ENCODE measurements at places on chromosomes 3 and 15.

DNA sequence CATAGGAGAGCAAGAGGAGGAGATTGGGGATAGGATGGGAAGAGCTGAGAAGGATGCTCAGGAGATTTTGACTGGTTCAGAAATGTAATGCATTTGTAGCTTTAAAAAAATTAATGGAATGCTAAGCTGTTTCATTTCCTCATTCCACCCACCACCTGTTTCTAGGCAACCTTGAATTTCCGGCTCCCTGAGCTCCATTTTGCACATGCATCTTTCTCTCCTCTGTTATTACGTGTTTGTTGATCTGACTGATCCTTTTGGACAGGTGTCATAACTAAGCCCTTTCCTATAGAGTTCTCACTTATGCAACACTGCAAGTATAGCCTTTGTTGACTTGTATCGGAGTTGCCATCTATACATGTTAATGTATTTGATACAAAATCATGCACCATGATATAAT is 4.3 kb downstream of the TMPRSS7 start:
- DNase-seq, result no peak

GRCh38 chr3:2908693-2909351 is 201.4 kb downstream of the IL5RA start:
- DNase-seq, result no peak

DNA sequence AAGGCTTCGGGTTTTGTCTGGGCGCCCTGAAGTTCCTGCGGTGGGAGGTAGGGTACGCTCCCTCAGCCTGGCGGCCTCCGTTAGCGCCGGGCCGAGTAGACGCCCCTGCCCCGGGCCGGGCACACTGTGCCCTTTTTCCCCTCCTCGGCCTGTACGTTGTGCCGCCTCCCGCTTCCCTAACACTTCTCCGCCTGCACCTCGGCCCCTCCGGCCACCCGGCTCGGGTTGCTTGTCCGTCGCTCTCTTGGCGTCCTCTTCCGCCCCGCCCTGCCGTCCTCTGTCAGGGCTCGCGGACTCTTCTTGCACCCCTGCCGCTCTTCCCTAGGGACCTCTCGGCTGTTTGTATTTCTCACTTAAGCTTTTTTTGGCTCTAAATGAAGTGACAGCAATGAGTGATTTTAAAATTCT is 384 bp downstream of the KNL1 start:
- peak; percentile 77 for DNase-seq

DNA sequence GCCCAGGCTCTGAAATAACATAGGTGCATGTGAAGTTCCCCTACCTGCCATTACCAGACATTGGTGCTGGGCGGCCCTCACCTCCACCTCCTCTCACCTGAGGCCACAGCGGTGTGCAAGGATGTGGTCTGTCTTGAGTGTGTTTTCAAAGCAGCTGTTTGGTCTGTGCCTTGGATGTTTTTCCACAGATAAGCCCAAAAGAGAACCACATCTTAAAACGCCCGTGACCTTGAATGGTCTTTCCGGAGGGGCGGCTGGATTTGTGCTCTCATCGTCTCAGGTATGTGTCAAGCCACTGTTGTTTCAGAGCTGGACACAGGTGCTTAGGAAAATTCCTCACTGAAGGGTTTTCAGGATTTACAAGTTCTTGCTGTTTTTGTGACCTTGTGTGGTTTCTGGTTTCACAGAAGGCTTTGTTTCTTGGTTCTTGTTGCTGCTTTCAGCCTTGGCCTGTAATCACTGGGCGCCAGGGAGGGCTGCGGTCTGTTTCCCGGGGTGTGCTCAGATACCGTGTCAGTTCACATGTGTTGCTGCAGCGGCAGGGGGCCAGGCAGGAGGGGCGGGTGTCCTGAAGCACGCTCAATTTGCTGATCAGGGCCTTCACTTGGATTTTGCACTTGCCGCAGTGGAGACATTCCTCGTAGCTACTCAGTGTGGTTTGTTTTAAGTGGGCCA is 128.4 kb downstream of the IGF1R start:
- no peak for DNase-seq

- DNase-seq, result no peak
These were observed 48.8 kb upstream of the SRGAP3 start for GRCh38 chr3:9298236-9298635.

- DNase-seq, result no peak
These were observed 420.2 kb downstream of the TBC1D5 start for GRCh38 chr3:17322106-17322793.

- DNase-seq, result no peak
These were observed 236.9 kb upstream of the HES1 start for GRCh38 chr3:193899001-193899400.

DNA sequence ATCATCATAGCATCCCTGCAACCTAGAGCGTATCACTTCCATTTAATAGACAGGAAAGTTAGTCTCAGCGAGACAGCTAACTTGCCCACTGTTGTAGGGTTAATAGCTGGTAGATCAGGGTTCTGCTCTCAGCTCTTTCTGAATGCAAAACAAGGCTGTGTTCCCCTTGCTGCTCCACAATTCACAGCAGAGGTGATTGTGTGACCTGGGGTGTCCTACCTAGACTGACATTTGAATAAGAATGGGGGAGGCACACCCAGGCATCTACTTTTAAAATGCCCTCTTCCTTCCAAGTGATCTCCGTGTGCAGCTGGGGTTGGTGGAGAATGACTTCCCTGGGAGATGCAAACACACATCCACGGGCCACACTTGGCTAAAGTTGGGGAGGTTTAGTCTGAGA is 43.0 kb upstream of the CACNA2D3 start:
- no peak for DNase-seq

- DNase-seq, result no peak
These were observed 7.2 kb upstream of the SEC22A start for GRCh38 chr3:123194552-123194951.

- DNase-seq, result no peak
These were observed 91.7 kb upstream of the LPP start for GRCh38 chr3:188062216-188062615.

DNA sequence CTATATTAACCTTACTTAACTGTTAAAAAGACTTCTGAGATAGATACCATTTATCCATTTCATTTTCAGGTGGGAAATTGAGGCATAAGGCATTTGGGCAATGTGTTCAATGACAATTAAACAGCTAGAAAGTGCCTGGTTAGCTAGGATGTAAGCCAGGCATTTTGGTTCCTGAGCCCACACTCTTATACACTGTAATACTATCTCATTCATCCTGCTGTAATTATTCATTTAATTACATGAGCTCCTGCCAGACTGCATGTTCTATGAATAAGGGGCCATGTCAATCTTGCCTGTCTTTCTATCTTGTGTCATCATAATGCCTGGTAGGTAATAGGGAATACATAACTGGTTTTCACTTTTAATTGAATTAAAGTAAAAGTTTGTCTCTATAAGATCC is 74.0 kb downstream of the RBMS3 start:
- no peak for DNase-seq

DNA sequence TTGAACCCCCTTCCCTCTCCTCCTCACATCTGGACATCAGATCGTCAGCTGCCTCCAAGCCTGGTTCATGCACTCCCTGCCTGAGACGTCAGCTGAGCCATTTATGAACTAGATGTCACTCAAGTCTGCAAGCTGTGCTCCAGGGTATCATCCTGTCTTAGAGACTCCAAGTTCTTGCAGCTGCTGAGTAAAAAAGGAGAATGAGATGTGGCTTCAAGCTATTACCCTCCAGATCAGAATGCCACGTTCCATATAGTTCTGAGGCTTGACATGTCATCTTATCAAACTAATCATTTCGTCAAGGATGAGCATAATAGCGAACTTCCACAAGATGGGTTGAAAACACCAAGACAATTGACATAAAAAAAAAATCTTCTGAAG is 766.3 kb downstream of the TBL1XR1 start:
- DNase-seq, result no peak

- peak; percentile 52 for DNase-seq
These were observed 30.3 kb downstream of the SYNM start for GRCh38 chr15:99135194-99135593.

DNA sequence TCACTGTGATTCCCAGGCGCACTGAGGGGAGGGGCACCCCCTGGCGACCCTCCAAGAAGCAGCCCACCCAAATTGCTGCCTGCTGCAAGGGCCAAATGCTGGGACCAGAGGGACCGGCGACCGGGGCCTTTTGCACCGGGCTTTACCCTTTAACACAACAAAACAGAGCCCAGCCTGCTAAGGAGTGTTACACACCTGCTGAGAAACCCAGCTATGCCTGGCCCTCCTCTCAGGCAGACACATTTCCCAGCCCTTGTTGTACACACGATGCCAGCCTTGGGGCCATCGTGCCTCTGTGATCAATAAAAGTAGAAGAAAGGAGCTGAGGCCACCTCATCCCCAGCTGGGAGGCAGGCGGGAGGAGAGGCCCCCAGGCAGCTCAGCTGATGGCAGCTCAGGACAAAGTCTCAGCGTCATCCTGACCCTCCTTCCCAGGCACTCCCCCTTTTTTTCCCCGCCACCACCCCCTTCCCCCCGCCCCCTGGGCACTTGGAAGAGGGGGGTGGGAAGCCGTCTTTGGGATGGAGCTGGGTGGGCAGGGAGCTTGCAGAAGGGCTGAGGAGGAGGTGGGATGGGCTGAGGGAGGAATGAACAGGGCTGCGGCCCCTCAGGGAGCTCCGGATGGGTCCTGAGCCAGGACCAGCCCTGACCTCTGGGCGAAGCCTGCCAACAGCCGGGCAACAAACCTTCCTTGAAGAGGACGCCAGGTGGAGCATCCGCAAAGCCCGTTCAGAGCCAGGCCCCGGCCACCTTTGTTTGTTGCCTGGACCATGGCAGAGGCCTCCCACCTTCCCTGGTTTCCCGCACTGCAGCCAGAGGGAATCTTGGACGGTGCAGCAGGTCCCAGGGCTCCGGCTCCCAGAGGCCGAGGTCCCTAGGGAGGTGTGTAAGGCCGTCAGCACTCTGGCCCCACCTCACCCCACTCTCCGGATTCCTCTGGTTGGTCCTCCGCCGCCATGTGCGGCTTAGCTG is 45.9 kb upstream of the SEC61A1 start:
- peak; percentile 85 for DNase-seq

- DNase-seq, result no peak
These were observed 213.4 kb upstream of the SLC2A2 start for GRCh38 chr3:171239757-171240503.

GRCh38 chr15:82398785-82399184 is 30.8 kb upstream of the GOLGA6L9 start:
- DNase-seq, result no peak

GRCh38 chr3:117786349-117786748 is 1076.8 kb downstream of the TUSC7 start:
- no peak for DNase-seq

DNA sequence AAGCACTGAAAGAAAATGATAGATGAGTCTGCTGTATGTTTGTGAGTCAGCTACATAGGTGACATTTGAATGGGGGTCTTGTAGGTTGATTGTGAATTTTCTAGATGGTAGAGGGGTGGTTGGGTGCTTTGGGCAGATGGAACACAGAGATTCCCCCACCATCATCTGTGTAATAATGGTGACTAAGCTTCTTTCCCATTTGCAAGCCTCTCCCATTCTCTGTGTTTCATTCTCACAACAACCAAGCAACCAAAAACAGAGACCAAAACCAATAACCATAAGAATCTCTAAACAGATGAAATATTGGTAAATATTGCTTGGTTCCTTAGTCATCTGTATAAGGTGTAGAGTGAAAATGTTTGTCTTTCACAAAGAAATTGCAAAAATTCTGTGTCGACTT is 17.8 kb upstream of the UTS2B start:
- DNase-seq, result no peak

DNA sequence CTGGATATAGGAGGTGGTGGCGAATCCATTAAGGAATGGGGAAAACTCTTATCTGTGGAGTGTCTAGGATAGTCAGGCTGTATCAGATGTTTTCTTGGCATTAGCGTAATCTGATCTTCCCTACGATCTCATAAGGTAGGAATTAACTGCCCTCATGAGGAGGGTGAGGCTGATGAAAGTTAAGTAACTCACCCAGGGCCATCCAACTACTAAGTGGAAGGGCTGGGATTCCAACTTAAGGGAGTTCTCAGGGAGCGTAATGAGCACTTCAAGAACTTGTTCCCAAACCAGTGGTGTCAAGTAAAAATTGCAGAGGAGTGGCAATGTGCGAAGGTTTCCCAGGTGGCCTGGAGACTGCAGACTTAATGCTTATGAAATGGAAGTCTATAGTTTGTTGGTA is 55.9 kb upstream of the OSBPL11 start:
- no peak for DNase-seq

DNA sequence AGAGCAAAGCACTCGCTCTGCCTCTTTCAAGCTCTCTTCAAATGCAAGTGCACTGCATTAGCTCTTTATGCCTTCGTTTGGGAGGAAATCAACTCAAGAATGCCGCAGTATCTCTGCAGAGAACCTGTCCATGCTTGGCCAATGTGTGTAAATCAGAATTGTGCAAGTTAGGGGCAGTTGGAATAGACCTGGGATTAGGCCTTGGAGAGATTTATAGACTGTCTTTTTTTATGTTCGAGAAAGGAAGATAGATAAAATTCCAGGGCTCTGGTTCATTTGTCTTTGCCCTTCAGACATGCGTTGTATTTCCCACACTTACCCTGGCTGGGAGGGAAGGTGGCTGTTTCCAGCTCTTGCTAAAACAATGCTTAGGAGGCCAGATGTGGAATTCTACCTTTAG is 163.7 kb downstream of the MOBP start:
- no peak for DNase-seq

DNA sequence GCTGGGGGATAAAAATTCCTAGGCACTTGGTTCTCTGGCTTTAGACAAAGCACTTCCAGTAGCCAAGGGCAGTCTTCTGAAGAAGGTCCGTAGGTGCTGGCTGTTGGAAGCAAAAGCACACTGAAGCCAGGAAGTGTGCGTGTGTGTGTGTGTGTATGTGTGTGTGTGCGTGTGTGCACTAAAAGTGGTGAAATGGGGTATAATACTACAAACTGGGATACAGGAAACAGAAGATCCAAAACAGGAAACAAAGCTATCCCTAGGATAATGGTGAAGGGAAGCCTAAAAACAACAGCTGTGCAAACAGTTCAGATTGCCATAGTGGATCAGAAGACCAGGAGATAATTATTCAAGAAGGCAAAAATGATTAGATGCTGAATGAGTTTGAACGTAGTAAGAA is 103.4 kb downstream of the IL20RB start:
- DNase-seq, result no peak

DNA sequence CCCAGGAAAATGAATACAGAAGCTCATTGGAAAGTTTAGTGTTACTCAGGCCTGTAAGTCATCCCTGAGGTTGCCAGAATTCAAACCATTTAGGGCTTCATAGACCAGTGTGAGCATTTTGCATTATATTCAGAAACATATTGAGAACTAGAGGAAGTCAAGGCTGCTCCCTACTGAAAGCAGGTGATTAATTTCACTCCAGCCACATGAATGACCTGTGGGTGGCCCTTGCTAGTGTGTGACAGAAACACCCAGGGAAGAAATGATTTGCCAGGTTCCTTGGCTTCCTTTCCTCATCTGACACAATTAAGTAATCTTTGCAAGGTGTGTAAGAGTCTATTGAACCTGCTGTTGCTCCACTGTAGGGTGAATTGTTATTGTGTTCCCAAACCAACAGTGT is 61.8 kb downstream of the GAP43 start:
- no peak for DNase-seq

DNA sequence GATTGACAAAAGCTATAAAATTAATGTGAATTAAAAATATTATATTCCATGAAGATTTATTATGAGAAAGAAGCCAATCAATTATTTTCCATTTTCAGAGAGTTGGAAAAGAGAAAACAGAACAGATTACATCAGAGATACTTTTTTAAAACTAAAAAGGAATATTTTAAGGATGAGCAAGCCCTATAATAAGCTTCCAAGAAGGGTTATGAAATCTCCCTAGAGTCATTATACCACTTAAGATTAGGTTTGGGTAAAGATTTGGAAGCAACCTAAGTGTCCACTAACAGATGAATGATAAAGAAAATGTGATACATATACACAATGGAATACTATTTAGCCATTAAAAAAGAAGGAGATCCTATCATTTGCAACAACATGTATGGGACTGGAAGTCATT is 51.6 kb upstream of the FSIP1 start:
- no peak for DNase-seq

GRCh38 chr3:9909221-9910013 is 6.8 kb downstream of the IL17RE start:
- DNase-seq, result no peak
